ENCODE measurements at places on chromosomes 7 and 10.

GRCh38 chr10:20256969-20257368, 440.7 kb downstream of the PLXDC2 start:
- no peak for DNase-seq

GRCh38 chr7:21141476-21141875, 286.4 kb upstream of the SP4 start:
- DNase-seq: no peak

GRCh38 chr7:353746-354325, 63.9 kb downstream of the FOXL3 start:
- DNase-seq: no peak

GRCh38 chr7:129386506-129386905, 47.7 kb upstream of the STRIP2 start:
- DNase-seq: peak; percentile 50

GRCh38 chr10:125936331-125936730, 40.0 kb downstream of the FANK1 start:
- DNase-seq: no peak

Data from CD4-positive, CD25-positive, alpha-beta regulatory T cell (primary cell).